ENCODE measurements at places on chromosomes 2 and 18.
A peak's percentile ranks its signal among the peaks of the same experiment; 100 is the strongest.

DNA sequence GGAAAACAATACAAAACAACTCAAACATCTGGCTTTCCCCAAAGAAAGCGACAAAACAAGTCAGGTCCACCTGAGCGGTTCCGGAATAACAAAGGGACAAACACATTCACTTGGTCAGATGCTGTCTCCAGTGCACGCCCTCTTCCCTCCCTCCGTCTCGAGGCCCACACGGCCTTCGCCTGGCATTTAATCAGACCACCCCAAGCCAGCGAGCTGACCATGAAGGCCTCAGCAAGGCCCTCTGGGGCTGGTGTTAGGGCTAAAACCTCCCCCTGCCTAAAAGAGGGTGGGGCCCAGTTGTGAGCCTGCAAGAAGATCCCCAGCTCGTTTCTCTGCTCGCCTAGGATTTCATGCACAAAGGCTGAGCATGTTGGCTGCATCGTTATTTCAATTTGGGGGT lies 180.3 kb downstream of the EIPR1 start:
- DNase-seq: no peak

GRCh38 chr2:219739866-219740440 lies 112.5 kb downstream of the SLC4A3 start:
- no peak for DNase-seq

- no peak for DNase-seq
Observed at GRCh38 chr2:28828382-28828781, 17.7 kb downstream of the SPDYA start.

- DNase-seq: no peak
Observed at GRCh38 chr2:138732651-138733050, 47.5 kb downstream of the NXPH2 start.

- peak; percentile 97 for DNase-seq
Observed at GRCh38 chr18:400456-400855, 100.0 kb downstream of the COLEC12 start.

DNA sequence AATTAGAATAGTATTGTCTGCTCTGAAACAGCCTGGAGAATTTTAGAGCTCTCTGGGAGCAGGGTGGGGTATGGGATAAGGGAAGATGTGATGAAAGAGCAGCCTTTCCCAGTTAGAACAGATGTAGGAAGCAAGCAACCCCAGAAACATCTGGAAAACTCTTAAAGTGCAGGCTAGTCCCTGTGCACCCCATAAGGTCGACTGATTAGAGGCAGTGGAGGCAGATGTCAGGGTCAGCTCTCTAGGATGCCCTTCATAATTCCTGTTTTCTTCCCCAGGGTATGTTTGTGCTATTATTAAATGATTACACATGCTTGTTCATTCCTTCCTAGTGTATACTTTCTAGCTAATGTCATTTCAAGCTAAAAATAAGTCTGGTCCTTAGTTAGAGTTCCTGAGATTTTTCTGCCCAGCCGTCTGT lies 41.7 kb downstream of the PTPRM start:
- no peak for DNase-seq

GRCh38 chr2:240933966-240934700 lies 28.0 kb downstream of the CROCC2 start:
- no peak for DNase-seq

DNA sequence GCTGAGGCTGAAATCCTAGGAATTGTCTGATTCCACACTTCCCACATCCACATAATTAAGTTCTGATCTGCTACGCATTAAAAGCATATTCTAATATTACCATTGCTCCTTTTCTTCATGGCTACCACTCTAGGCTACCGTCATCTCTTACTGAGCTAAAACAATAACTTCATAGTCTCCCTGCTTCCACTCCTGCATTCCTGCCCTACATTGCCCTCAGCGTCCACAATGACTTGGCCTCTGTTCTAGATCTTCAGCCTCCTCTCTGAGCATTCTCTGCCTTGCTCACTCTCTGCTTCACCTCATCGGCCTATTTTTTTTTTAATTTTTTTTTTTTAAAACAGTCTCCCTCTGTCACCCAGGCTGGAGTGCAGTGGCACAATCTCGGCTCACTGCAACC lies 15.8 kb upstream of the TLK1 start:
- DNase-seq: no peak

DNA sequence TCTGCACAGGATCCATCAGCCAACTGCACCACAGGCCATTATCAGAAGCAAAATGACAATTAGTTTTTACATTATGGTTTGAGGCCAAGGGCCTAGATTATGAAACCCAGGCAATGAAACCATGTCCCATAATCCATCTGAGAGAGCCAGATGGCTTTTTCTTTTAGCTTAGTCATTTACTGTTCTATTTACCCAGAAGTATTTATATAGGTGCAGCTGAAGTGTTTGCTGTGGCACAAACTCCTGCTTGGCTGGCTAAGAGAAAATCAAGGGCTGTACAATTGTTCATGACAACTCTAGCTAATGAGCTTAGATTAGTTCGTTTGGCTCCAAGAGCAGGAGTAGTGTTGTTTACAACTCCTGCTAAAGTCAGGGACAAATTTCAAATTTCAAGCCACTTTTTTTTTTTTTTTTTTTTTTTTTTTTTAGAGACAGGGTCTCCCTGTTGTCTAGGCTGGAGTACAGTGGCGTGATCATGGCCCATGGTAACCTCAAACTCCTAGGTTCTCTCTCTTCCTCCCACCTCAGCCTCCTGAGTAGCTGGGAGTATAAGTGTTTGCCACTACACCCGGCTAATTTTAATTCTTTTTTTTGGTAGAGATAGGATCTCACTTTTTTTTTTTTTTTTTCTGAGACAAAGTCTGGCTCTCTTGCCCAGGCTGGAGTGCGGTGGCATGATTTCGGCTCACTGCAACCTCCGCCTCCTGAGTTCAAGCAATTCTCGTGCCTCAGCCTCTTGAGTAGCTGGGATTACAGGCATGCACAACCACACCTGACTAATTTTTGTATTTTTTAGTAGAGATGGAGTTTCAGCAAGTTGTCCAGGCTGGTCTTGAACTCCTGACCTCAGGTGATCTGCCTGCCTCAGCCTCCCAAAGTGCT lies 18.4 kb upstream of the REV1 start:
- no peak for DNase-seq

DNA sequence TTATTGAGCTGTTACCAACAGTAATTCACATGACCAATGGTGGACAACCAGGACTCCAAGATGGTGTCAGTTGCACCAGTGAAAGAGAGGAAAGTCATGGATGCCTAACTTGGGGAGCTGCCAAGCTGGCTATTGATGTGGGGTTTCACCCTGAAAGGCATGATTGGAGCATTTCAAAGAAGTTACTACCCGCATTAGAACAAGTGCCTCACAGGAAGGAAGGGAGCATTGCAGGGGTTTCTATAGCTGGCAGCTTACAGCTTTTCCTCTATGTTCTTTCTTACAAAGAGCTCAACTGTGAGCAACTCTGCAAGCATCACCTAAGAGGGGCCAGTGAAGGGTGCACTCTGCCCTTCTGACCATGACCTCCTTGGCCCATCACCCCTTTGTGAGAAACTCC lies 93.1 kb downstream of the TNFRSF11A start:
- DNase-seq: no peak

DNA sequence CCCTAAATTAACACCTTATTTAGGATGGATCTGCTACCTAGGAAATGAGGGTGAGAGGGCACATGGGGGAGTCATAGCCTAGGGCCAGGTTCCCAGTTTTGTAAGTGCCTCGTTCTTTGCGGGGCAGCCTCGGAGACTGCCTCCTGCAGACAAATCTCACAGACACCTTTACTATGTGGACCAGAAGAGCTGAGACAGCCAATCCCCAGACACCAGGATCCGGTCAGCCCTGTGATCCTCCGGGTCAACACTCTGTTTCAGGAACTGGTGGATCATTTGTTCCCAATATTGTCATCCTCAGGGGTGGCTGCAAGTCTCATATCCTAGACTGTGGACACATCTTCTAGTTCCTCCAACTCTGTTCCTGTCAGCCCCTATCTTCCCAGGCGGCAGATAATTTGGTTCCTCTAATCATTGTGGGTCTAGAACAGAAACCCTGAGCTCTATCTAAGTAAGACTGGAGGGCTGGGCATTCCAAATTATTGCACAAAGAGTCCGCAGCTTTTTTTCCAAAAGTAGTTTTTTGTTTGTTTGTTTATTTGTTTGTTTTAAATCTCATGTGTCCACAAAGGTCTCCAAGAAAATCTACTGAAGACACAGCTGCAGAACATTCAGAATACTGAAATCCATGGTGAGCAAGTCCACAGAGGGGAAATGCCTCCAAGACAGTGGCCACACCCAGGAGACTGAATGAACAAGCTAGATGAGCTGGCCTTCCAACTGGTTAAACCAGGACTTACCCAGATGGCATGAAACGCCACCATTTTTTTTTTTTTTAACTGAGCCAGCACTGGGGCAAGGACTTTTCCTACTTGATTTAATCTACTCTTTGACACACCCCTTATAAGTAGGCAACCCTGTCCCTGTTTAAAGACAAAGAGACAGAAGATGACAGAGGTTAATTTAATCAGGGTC lies 6.2 kb upstream of the GDF7 start:
- no peak for DNase-seq

GRCh38 chr2:169683425-169684134 lies 10.6 kb downstream of the CFAP210 start:
- DNase-seq: no peak

DNA sequence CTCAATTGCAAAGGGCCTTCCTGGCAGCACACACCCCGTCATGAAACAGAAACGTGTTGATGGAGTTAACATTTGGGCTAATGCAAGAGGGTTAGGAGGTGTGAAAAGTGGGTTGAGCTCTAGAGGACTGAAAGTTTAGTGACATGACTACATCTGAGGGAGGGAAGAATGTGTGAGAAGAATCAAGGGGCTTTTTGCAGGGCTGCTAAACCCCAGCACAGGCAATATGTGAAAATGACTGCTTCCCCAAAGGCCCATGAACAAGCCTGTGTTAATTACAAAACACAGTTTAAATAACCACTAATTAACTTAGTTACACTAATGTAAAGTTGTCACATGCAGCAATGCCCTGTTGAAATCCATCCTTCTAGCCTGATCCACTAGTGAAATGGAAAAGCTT lies 63.4 kb upstream of the PEX13 start:
- DNase-seq: no peak

DNA sequence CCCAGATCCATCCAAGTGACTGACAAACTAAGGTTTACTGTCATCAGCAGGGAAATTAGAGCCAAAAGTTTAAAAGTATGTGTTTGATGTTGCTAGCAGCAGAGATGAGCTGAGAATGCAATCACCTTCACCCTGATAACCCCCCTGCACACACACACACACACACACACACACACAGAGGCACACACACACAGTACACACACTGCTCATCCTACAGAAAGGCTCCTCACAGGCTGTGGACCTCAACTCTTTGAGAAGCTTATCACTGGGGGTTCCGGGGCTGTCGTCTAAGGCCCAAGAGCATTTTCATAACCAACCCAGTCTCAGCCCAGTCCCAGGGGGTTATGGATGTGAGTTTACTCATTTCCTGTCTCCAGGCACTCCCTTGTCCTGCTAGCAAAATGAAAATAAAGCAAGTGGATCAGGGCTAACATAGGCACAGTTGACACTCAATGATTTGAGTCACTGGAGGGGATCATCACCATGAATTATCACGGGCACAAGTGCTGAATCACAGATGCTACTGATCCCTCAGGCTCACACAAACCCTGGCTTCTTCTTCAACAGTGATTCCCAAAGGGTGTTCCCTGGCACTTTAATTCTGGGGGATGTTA lies 76.6 kb downstream of the ALK start:
- DNase-seq: peak; percentile 7

DNA sequence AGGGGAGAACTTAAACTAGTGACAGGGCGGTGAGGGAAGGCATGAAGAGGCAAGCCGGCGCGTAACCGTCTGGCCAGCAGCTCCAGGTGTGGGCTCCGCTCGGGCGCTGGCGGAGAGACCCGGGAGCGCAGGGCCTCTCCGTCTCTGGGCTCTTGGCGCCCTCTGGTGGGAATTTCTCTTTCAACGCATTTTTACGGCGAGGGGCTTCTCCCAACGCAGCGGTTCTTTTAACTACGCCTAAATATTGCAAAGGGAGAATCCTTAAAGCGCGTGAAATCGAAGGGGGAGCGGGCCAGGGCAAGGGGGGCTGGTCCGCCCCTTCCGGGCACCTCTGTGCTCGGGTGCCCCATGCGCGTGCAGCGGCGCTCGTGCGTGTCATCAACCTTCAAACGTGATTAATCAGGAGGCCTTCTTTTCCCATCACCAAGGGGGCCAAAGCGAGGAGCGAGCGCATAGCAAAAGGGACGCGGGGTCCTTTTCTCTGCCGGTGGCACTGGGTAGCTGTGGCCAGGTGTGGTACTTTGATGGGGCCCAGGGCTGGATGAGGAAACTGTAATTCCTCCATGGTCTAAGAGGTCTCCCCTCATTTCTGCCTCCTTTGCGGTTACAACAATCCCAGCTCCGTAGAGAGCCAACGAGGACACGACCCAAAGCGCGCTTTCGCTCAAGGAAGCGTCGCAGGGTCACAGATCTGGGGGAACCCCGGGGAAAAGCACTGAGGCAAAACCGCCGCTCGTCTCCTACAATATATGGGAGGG lies 762 bp upstream of the GAD1 start:
- DNase-seq: no peak

DNA sequence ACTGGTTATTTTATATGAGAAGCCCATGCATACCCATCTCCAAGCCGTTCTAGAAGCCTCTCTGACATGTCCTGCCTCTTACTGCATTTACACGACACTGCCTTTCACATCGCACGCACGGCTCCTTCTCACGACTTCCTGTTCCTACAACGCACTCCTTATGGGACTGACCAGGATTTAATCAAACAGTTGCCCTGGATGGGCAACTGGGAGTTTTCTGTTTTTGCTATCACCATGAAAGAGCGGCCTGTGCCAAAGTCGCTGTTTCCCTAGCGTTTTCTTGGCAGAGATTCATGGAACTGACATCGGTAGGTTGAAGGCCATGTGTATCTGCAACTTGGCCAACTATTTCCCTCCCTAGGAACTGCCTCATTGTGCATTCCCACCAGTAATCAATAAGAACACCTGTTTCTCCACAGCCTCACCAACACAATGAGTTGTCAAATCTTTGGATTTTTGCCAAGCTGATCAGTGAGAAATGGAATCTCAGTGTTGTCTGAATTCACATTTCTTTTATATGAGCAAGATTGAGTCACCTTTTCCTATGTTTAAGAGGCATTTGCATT lies 97.2 kb upstream of the OTOS start:
- DNase-seq: no peak

DNA sequence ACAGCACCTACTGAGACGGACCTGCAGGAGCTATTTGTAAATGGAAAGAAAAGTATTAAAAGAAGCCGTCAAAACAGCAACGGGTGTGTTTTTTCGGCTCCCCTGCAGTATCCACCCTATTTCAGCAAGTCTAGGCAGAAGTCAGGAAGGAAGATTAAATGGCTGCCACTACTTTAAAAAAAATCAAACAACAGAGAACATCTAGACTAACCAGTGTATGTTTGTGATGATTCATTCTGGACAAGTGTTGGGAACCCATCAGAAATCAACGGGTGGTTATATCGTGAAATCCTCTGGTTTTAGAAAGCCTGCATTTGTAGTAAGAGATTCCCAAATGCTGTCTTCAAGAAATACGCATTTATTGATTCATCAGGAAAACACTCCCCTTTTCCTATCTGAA lies 9.0 kb downstream of the PMAIP1 start:
- DNase-seq: no peak

DNA sequence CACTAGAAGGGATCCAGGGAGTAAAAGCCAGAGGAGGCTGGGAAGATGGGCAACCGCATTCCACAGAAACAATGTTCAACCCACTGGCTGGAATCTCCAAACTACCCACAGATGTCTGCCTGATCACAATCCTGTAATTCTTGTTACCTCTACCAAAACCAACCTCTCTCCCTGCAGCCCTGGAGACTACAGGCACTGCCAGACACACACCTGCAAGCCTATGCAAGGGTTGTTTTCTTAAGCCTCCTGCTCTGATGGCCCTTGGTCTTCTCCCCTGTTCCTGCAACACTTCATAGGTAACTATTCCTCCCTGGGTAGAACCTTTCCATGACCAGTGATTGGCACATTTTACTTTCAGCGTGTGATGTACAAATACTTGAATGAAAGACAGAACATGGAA lies 21.9 kb downstream of the ST6GAL2 start:
- no peak for DNase-seq
